A549 treated with DMSO at 1 μM for 4 hours (cell line): ENCODE measurements at places on chromosomes 11 and 22. TPM values are rescaled to one million over a fixed set of nuclear protein-coding genes. Genes with fewer than 3 reads are reported as not detected.

Gene MRGPRX4
- total RNA-seq = not detected in 5 replicates

Gene MRGPRF
- total RNA-seq = 0.07 to 0.15 TPM (median 0.14 TPM) in 3 of 5 replicates, not detected in the others

Gene EXPH5
- 0.02 to 0.07 TPM (median 0.04 TPM) in 5 replicates for total RNA-seq

Gene HEPHL1
- total RNA-seq = not detected in 5 replicates

Gene ZFTA
- 5.6 to 7.1 TPM (median 6.3 TPM) in 5 replicates for total RNA-seq

Gene ELMOD1
- total RNA-seq = 0.18 to 0.34 TPM (median 0.32 TPM) in 5 replicates

Gene B4GALNT4
- 12.3 to 21.3 TPM (median 16.7 TPM) in 5 replicates for total RNA-seq

Gene SUSD2
- 54.2 to 70.2 TPM (median 58.4 TPM) in 5 replicates for total RNA-seq

Gene KCNJ11
- total RNA-seq = 0.15 to 0.62 TPM (median 0.37 TPM) in 5 replicates

Gene MMP1
- total RNA-seq = 0.85 to 1.6 TPM (median 1.4 TPM) in 5 replicates

Gene NCF4
- total RNA-seq = not detected in 5 replicates

Gene BCO2
- 0.70 to 1.0 TPM (median 0.93 TPM) in 5 replicates for total RNA-seq

Gene C11orf86
- 28.5 to 55.5 TPM (median 43.6 TPM) in 5 replicates for total RNA-seq

Gene MUC2
- 0.17 to 0.35 TPM (median 0.18 TPM) in 5 replicates for total RNA-seq

Gene ANO3
- total RNA-seq = 0.01 to 0.06 TPM in 2 of 5 replicates, not detected in the others

Gene SLC29A2
- total RNA-seq = 3.4 to 5.7 TPM (median 4.1 TPM) in 5 replicates

Gene KDELR3
- 15.6 to 23.2 TPM (median 20.0 TPM) in 5 replicates for total RNA-seq

Gene MS4A12
- total RNA-seq = not detected in 5 replicates
